Stimulated activated CD8-positive, alpha-beta memory T cell treated with anti-CD3 and anti-CD28 coated beads, Interleukin-4, amount 100 ng/mL, for 1 hour (primary cell): ENCODE measurements at places on chromosomes 7 and 10.

- no peak for DNase-seq
Observed at GRCh38 chr7:8480527-8480926, 47.1 kb downstream of the NXPH1 start.

GRCh38 chr10:36676756-36677430, 448.5 kb upstream of the ANKRD30A start:
- DNase-seq = no peak

DNA sequence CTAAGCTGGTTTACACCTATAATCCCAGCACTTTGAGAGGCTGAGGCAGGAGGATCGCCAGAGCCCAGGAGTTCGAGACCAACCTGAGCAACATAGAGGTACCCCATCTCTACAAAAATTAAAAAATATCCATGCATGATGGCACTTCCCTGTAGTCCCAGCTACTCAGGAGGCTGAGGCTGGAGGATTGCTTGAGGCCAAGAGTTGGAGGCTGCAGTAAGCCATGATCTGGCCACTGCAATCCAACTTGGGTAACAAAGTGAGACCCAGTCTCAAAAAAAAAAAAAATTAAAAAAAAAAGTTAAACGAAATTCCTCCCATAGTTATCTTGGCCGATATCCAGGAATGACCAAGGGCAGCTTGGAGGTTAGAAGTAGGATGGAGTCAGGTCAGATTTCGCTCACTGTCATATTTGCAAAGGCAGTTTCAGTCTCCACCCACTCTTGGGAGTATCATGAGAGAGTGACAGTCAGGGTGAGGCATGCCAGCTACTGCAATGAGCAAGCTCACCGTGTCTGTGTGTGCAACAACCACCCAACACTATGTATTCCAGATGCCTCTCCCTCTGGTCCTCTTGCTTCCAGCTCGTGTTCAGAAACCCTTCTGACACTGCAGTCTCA, 6.0 kb upstream of the ZDHHC4 start:
- DNase-seq = no peak

- DNase-seq = no peak
Observed at GRCh38 chr7:151552352-151553028, 32.8 kb upstream of the RHEB start.

DNA sequence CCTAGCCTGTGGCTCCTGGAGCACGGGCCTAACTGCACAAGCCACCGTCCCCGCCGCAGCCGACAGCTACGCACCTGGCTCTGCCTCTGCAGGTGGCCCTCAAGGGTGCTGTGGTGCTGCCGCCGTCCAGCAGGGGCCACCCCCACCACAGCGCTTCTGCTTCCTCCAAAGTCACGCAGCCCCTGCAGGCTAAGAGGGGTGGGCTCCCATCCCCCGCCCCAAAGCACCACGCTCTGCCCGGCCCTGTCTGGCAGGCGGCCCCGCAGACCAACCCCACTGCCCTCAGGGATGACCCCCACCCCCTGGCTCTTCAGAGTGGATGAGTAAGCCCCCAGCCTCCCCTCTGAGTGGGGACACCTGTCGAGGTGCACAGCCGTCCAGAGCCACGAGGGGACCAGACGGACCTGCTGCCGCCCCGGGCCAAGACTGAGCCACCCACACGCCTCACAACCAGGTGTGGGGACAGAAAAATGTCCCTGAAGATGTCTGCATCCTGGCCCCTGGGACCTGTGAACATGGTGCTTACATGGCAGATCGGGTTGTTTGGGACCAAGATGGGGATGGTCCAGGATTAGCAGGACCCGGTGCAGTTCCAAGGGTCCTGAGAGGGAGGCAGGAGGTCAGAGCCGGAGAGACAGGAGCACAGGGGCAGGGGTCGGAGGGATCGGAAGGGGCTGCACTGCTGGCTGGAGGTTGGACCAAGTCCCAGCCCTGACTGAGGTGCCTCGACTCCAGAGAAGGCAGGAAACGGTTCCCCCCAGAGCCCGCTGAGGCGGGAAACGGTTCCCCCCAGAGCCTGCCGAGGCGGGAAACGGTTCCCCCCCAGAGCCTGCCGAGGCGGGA, 9.0 kb upstream of the ADAP1 start:
- DNase-seq = no peak

- no peak for DNase-seq
Observed at GRCh38 chr7:29946428-29947186, 43.0 kb downstream of the SCRN1 start.

DNA sequence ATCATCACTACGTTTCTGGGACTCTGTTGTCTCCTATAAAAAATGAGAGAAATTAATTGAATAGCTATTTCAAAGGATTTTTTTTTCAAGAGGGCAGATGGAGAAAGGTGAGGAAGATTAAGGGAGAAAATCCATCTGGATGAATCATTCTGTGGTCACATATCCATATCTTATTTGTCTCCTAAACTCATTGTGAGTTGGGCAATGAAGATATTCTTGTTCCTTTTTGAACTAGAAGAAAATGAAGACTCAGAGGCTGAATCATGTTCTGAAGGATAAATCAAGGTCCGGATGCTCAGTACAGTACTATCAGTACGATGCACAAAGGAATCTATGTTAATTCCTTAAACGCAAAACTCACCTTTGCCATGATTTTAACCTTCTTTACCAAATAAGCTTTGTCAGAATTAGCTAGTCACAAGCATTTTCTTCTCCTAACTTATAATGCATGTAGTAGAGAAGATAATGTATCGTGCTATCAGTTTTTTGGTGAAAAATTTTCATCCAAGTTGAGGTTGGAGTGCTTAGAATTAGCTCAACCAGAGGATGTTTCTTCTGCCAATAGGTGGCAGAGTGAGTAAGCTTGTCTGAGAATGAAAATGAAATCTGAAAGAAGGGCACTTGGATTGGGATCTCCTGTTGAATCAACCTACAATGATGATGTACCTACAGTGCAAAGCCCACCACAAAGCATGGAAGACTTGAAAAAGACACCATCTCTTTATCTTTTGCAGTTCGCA, 446.9 kb downstream of the KIF20B start:
- DNase-seq = no peak

DNA sequence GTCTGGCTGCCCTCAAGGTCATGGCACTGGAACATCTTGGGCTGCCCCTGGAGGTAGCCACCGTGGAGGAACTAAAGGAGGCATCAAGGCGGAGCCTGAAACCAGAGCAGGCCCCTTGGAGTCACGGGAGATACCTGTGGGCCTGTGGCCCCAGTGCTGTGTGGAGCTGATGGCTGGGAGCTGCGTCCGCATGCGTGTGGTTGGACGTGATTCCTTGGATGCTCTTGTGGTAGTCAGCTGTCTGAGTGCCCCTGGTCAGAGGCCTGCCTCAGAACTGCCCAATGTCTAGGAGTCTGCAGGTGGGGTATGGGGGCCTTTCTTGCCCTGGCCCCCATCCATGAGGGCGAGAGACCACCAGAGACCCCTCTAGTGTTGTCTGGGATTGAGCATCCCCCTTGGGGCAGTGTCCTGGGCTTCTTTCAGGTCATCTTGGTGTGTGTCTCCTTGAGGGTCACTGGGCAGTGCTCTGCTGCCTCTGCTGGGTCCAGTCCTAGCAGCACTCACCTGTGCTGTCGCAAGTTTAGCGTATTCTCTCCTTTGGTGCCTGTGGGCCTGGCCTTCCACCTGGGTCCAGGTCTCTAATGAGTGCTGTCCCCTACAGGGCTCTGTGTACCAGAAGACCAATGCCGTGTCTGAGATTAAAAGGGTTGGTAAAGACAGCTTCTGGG, 8.1 kb downstream of the PGAM2 start:
- DNase-seq = no peak

GRCh38 chr10:18620856-18621255, 30.5 kb downstream of the NSUN6 start:
- DNase-seq = no peak

DNA sequence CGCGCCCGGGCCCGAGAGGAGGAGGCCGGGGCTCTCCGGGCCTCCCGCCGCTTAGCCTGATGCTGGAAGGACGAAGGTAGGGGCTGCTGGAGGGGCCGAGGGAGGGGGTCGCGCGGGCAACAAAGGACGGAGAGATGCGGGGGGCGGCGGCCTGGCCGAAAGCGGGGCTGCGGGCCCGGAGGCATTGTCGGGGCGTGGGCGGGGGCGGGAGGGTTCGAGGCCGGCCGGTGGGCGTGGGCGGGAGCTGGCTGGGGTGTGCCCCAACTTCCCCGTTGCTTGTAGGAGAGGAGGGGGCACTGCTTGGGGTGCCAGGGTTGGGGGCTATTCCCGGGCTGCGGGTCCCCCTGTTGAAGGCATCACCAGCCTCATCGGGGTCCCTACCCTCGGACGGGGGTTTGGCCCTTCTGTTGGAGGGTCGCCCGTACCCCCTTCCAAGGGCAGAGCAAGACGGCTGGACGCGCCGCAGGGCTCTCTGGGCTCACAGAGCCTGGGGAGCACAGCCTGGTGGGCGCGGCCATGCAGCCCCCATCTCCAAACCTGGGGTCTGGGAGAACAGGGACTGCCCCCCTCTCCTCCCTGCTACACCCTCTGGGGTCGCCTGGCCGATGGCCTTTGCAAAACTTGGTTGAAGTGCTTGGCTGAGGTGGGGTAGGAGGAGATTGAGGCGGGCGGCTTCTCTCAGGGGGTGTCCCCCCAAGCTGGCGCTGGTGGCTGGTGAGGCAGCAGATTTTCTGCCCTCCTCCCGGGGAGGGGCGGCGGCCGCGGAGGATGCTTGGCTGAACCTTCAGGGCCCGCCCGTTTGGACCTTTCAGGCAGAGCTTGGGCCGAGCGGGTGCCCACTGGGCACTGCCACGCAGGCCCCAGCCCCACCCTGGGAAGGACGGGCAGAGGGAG, 699 bp downstream of the CLIP2 start:
- DNase-seq = no peak

GRCh38 chr7:116650436-116650835, 21.6 kb upstream of the MET start:
- DNase-seq = no peak

DNA sequence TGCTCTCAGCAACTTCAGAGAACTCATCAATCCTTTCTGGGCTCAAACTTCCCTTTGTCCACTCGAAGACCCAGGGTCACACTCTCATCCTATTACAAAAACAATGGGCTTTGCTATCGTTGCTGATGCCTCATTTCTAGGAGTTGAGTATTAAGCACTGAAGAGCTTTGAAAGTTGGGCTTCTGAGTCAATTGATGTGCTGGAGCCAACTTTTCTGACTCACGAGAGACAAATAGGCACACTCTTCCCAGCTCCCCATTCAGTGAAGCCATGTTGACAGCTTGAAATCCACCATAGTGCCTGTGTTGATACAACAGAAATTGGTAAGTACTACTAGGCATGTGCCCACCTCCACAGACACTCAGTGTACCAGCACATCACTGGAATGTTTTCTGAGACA, 97.5 kb upstream of the PRSS58 start:
- DNase-seq = no peak

GRCh38 chr7:47956220-47956619, 8.0 kb upstream of the PKD1L1 start:
- DNase-seq = no peak

DNA sequence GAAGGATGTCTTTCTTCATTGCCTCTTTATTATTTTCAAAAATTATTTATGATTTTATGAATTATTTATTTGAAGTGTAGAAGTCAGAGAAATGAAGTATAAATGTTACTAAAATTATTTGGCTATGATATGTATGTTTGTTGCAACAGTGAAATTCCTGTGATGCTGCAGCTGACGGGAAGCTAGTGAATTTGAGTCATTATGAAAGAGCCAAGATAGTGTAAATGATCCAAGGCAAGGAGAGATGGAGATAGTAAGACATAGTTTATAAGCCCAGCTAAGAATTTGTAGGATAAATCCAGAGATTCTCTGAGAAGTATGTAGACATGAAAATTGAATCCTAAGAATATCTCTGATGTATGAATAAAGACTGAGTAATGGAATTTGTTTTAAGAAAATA, 30.8 kb downstream of the CASD1 start:
- DNase-seq = no peak

- DNase-seq = no peak
Observed at GRCh38 chr10:128160297-128160711, 34.1 kb upstream of the MKI67 start.

DNA sequence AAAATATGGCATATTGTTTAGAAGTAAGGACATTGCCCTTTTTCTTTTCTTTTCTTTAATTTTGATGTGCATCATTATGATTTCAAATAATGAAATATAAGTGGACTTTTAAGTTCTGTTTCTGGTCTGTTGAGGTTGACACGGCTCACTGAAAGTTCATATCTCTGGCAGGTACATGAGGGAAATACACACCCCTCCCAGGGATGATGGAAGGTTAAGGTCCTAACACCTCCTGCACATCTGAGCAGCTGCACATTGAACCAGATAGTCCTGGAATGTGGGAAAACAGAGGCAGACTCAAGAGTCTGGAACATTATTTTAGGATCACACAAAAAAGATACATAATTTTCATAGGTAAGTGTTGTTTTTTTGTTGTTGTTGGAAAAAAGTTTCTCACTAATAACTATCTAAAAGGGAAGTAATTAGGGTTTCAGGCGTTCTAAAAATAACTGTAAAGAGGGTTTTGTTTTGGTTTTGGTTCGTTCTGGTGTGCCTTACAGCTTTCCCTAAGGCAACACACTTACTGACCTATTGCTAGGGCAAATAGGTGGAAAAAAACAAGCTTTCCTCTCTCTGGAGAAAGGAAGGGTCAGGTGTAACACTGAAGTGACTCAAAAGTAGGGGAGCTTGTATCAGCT, 201.2 kb upstream of the PRKCQ start:
- no peak for DNase-seq

DNA sequence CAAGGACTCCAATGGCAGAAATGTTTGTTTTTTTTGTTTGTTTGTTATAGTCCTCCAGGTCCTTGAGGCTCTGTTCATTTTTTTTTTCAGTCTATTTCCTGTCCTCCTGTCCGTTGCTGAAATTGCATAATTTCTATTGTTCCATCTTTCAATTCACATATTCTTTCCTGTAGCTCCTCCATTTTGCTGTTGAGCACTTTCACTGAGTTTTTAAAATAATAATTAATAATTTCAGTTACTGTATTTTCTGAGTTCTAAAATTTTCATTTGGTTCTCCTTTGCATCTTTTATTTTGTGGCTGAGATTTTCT, 202.3 kb upstream of the AGR3 start:
- DNase-seq = no peak

GRCh38 chr10:128123846-128124245, 2.4 kb downstream of the MKI67 start:
- DNase-seq = no peak

- no peak for DNase-seq
Observed at GRCh38 chr7:155073922-155074321, 3.8 kb downstream of the HTR5A start.
